ENCODE measurements at places on chromosomes 16 and 17.

DNA sequence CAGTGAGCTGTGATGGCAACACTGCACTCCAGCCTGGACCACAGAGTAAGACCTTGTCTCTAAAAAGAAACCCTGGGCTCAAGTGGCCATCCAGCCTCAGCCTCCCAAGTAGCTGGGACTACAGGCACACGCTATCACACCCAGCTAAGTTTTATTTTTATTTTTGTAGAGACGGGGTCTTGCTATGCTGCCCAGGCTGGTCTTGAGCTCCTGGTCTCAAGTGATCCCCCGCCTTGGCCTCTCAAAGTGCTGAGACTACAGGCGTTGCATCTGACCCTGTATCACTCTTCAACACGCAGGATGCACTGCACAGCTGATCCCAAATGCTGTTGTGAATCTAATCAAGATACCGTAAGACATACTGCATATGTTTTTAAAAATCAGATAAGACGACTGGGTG, 23.0 kb downstream of the ANKRD11 start:
- DNase-seq, result no peak

DNA sequence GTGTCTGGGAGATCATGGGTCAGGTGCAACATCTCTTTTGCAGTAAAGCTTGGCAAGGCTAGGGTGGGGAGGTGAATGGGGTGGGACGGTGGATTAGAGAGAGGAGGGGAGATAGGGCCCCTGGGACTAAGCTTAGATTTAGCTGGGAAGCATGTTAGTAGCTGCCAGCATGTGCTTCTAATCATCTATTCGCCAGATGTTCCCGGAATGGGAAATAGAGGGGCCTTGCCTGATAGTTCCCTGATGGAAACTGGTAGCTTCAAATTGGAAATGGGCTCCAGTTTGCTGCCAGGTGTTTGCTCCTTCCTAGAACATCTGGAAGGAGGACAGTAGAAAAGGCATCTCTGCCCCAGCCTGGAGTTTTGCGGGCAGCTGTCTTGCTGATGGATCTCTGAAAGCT, 176.1 kb downstream of the CCDC182 start:
- peak; percentile 46 for DNase-seq

DNA sequence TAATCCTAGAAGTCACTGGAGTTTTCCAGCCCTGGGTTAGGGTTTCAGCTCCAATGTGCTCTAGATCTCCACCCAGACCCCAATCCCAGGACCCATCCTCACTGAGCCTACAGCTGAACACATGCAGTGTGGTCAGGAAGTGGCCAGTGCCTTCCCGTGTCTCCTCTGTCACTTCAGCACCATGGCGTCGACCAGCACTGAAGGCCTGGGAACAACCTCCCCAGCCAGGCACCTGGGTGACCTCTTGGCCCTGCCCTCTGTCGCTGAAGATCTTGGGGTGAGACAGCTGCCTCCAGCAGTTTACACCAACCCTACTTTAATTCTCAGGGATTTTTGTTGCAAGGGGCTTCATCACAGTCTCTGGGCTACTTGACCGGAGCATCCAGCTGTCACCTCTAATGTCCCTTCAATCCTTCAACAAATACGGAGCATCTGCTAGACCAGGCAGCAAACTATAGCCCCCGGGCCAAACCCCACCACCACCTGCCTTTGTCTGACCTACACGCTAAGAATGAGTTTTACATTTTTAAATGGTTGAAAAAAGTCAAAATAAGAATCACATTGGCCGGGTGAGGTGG, 18.0 kb upstream of the GSG1L start:
- no peak for DNase-seq

- DNase-seq, result no peak
Observed at GRCh38 chr17:58504826-58505351, 9.5 kb downstream of the MTMR4 start.

DNA sequence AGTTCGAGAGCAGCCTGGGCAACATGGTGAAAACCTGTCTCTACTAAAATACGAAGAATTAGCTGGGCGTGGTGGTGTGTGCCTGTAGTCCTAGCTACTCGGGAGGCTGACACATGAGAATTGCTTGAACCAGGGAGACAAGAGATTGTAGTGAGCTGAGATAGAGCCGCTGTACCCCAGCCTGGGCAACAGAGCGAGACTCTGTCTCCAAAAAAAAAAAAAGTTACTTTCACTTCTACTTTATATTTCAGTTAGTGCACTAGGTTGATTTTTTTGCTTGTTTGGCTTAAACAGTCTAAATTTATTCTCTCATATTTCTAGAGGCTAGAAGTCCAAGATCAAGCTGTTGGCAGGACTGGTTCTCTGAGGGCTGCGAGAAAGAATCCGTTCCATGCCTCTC, 13.4 kb downstream of the CCDC102A start:
- DNase-seq, result no peak

DNA sequence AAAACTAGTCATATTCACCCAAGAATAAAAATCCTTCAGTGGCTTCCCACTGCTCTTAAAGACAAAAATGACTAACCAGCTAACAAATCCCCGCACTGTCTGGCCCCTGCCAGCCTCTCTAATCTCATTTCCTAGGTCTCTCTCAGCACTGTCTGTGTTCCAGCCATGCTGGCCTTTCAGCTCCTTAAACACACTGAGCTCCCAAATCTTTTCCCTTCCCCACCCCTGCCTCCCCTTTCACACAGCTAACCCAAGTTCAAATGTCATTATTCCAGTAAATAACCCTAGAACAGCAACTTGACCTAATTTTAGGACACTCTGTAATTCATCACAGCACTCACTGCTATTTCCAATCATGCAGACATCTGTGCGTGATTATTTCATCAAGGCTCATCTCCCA, 7.8 kb downstream of the SHCBP1 start:
- DNase-seq, result no peak

GRCh38 chr16:77951788-77952187, 70.6 kb upstream of the CLEC3A start:
- DNase-seq, result no peak

DNA sequence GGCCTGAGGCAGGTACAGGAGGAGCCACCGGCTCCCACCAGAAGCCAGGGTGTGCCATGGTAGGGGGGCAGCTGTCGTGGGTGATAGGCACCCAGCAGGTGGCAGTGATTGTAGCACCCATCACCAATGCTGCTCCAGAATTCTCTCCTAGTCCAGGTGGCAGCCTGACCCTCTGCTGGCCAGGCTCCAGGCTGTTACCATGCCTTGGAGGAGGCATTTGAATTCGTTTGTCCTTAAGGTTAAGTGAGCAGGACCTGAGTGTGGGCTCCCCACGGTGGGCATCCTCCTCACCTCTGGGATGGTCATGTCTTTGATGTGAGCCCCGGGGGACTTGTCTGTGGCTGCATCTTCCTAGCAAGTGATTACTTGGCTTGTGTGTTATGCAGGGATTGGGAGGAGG, 59.4 kb downstream of the RGS9 start:
- no peak for DNase-seq

- no peak for DNase-seq
Observed at GRCh38 chr16:12758670-12759558, 44.8 kb downstream of the CPPED1 start.

GRCh38 chr17:50347894-50348291, 2.0 kb downstream of the XYLT2 start:
- no peak for DNase-seq

All from HFF-Myc (cell line).